Right renal pelvis (tissue), 4 donors: ENCODE measurements at places on chromosomes 6 and 20.

DNA sequence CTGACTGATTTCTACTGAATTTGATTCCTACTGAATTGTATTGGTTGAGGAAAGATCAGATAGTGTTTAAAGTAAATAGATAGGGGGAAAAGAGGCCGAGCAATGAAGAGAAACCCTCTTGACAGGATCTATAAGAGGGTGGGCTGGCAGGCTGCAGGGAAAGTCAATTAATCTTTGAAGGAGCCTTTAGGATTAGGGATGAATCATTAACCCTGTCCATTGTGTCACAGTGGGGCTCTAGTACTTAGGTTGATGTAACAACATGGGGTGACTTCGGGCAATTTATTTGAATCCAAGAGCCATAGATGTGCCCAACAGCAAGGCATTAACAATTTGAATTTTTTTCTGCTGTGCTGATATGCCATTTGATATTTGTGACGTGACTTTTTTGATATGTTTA is 7.5 kb downstream of the RFX6 start:
- no peak for DNase-seq

- DNase-seq = no peak
Observed at GRCh38 chr20:2820896-2821869, 5.0 kb downstream of the TMEM239 start.

DNA sequence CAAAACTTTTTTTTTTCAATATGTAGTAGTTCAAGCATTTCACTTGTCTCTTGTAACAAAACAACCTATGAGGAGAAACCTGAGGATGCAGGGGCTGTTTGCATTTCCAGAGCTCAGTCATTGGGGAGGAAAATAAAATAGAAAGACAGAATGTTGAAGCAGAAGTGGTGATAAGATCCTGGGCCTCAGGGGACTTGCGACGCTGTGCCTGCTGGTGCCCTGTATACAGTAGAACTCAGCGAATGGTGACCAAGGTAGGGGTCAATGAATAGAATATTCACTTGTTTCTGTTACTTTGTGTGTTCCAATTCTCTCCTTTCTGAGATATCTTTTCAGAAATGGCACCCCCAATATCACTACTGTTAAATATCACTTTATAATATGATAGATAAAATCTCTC is 271.6 kb downstream of the FARS2 start:
- DNase-seq = no peak

DNA sequence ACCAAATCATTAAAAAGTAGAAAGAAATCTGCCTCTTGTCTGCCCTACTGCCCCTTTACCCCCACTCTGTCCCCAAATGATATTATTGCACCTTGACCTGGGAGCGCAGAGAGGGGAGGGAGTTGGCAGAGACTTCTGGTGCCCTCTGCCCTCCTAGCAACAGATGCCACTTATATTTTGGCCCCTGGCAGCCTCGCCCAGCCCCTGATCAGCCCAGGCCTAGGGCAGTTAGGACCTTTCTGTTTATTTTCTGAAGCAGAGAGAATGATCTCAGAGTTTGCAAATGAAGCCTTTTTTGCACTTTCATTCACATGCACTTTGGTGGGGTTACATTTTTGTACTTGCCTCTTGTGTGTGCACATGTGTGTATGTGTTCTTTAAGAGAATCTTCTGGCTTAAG is 8.4 kb upstream of the SGK2 start:
- DNase-seq = no peak
